ENCODE measurements at places on chromosomes 1 and 21. TPM values are rescaled to one million over a fixed set of nuclear protein-coding genes. Genes with fewer than 3 reads are reported as not detected.

Gene ADGRL2
- total RNA-seq: 96.3 TPM

Gene SPRR4
- total RNA-seq: not detected

Gene AMPD2
- 71.1 TPM for total RNA-seq

Gene TNFRSF4
- 0.31 TPM for total RNA-seq

Gene DSCAM
- total RNA-seq: 1.9 TPM

Gene CFHR3
- 1.5 TPM for total RNA-seq

Gene PLCH2
- total RNA-seq: 0.67 TPM

Gene TMPRSS15
- total RNA-seq: 4.1 TPM

Gene AMY2B
- 7.0 TPM for total RNA-seq

Gene NSUN4
- total RNA-seq: 26.6 TPM

Gene GMEB1
- 17.9 TPM for total RNA-seq

Gene KIF2C
- 56.5 TPM for total RNA-seq

Gene BTBD8
- total RNA-seq: 4.8 TPM

Gene ITLN1
- total RNA-seq: 59.8 TPM

Gene PROK1
- total RNA-seq: 0.29 TPM

Gene FAM229A
- 8.7 TPM for total RNA-seq

Gene CD52
- 0.75 TPM for total RNA-seq

Gene GREM2
- 1.0 TPM for total RNA-seq

Gene NECAP2
- total RNA-seq: 48.2 TPM

Gene TM2D1
- 37.1 TPM for total RNA-seq

Gene TSSK3
- 3.8 TPM for total RNA-seq

Gene PRKAA2
- total RNA-seq: 6.4 TPM

Gene SYT6
- 1.1 TPM for total RNA-seq

Gene TTC34
- 1.6 TPM for total RNA-seq

Gene PTGFRN
- total RNA-seq: 57.7 TPM

Gene RORC
- total RNA-seq: not detected

Gene CHI3L2
- total RNA-seq: 3.4 TPM

Gene HMGCS2
- 19.1 TPM for total RNA-seq

Gene RAP1GAP
- total RNA-seq: 20.3 TPM

Gene DCST1
- not detected for total RNA-seq

Gene OPRD1
- 1.1 TPM for total RNA-seq

Gene AGMAT
- total RNA-seq: 5.4 TPM
